ENCODE measurements at places on chromosomes 6 and 20.
A peak's percentile ranks its signal among the peaks of the same experiment; 100 is the strongest.

GRCh38 chr6:6987749-6988148 is 120.0 kb upstream of the RREB1 start:
- DNase-seq, result no peak

DNA sequence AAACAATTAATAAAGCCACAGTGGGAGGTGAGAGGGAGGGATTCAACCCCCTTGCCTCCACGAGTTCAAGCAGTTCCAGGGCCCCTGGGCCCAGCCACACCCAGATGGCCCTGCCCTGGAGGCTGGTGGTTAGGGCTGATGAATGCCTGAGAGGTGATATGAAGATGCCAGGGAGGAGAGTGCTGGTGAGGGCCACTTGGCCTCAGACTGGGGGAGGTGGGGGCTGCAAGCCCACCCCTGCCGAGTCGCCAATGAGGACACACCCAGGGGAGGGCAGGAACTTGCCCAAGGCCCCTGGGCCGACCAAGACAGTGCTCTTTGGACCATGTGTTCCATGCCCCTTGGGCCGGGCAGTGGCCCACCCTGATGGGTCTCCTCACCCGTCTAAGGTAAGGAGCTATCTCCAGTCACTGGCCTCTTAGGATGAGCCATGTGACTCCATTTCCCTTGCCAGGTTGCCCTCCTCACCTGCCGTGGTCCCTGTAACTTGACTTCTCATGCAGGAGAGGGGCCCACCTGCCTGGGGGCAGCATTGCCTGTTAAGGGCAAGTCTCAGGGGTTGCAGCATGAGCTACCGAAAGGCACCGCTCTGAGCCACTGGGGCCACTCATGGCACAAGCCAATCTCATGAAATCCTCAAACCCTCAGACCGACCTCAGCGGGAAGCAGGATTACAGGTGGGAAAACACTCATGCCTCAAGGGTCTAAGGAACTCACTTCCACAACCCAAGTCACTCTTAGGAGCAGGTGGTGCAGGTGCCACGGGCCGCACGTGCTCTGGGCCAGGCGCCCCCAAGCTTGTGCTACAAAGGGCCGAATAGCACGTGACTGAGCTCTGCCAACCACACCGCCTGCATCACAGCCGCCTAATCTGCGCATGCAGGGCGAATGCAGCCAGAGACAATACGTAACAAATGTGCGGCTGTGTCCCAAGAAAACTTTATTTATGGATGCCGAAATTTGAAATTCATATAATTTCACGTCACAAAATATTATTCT is 147.4 kb upstream of the MLN start:
- DNase-seq, result no peak

- DNase-seq, result no peak
Observed at GRCh38 chr6:44618371-44618770, 230.9 kb downstream of the CDC5L start.

- DNase-seq, result no peak
Observed at GRCh38 chr20:45365444-45365970, 2.6 kb downstream of the SYS1 start.

DNA sequence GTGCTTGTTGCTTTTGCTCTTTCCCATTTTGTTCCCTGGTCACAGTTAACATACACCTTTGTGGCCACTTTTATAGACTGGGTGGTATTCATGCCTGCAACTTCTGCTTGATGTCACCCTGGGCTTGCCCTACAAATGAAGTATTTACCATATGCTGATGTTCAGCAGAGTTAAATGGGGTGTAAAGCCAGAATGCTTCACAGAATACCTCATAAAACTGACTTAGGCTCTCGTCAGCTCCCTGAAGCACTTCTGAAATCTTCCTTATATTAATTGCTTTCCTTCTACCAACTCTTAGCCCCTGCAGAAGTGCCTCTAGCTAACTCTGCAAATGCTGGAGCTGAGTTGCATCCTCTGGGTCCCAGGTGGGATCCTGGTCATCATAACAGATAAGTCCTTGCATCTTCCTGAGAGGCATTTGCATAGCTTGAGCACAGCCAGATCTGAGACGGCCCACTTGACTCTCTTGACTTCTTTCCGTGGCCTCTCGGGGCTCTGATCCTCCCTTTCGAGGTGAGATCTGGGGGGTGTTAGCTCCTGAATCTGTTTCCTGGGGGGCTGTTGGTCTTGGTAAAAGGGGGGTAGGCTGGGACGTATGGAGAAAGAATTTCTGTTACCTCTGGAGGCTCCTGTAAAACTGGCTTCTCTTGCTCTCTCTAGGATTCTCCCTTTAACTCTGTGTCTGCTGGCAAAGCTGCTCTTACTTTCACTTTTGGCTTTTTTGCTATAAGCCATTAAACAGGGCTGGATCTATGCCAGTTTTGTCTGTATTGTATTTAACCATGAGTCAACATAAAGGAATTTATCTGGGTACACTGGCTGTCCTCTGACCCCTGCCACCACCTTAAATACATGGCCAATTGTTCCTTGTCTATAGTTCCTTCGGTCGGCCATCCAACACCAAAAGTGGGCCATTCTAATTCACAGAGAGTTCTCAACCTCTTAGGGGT is 223.0 kb upstream of the SYNCRIP start:
- DNase-seq, result no peak

- no peak for DNase-seq
Observed at GRCh38 chr6:79223611-79224404, 10.7 kb downstream of the HMGN3 start.

DNA sequence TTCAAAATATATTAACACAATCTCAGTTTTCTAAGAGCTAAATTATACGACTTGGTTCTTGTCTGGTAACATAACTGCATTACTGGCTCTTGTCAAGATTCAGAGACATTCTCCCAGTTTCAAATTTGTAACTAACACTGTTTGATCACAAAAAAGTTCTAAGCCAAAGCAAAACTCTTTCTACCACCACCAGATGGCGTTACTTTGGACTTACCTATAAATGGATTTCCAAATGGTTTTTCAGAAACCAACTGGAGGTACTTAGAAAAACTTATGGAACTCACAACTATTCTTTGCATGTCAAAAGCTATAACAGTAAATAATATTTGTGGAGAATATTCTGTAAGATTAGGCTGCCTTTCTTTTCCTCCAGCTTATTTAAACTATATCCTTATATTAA is 34.2 kb upstream of the GFRAL start:
- no peak for DNase-seq

- DNase-seq, result no peak
Observed at GRCh38 chr20:51695574-51696303, 72.5 kb downstream of the ATP9A start.

DNA sequence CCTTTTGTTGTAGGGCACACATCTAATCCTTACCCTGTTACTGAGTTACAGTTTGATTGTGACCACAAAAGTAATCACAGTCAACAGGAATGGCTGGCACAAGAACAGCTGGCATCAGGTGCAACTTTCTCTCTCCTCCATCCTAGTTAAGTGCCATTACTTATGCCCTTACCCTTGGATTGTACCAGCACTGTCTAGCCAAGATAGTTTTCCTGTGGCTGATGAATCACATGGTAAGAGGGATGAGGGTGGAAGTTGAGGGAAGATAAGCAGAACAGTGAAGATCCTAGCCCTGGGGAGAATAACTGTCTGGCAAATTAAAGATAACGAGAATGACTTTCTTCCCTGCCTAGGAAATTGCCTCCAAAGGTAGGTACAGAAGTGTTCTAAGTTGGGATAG is 42.0 kb downstream of the RNF217 start:
- DNase-seq, result no peak

DNA sequence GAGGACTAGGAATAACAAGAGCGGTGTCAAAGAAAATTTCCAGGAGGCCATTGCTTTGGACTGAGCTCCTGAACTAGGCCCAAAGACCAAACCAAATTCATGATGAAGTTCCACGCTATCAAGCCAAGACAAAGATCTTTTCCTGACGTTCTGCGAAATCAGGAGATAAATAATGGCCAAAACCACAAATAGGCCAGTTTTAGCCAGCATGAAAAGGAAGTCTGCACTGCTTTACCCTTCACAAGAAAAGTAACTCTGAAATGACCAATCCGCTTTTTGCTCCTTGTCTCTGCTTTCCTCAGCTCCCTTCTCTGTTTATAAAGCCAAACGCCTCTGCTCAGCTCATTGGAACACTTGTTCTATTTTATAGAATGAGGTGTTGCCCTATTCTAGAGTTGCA is 6.7 kb downstream of the NCOA5 start:
- no peak for DNase-seq

GRCh38 chr20:10639737-10640556 is 33.9 kb downstream of the JAG1 start:
- DNase-seq, result no peak

- no peak for DNase-seq
Observed at GRCh38 chr6:161035182-161035980, 43.8 kb downstream of the MAP3K4 start.

GRCh38 chr20:24797745-24798655 is 151.1 kb upstream of the CST7 start:
- no peak for DNase-seq

- DNase-seq, result no peak
Observed at GRCh38 chr20:24914388-24915241, 34.5 kb upstream of the CST7 start.

GRCh38 chr20:35615667-35616464 is at the start of gene SPAG4:
TSS of gene SPAG4 (plus strand) at chr20:35615829. CDS start at chr20:35616004, 175 bp downstream.
- peak; percentile 100 for DNase-seq

DNA sequence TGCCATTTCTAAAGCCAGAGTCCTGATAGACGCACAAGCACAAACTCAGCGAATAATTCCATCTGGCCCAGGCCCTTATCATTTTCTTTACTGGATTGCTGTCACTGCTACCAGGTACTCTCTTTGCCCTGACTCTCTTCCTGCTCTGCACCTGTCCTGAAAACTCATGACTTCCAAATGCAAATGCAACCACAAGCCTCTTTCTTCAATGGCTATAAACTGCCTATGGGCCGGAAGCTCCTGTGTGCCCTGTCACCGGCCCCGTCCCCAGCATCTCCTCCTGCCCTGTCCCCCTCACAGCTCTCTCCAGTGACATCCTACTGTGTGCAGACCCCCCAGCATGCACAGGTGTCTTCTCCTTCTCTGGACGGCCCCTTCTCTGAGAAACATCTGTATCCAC is 302.6 kb downstream of the GMDS start:
- DNase-seq, result no peak

- no peak for DNase-seq
Observed at GRCh38 chr20:35669681-35670080, 5.0 kb upstream of the CPNE1 start.

DNA sequence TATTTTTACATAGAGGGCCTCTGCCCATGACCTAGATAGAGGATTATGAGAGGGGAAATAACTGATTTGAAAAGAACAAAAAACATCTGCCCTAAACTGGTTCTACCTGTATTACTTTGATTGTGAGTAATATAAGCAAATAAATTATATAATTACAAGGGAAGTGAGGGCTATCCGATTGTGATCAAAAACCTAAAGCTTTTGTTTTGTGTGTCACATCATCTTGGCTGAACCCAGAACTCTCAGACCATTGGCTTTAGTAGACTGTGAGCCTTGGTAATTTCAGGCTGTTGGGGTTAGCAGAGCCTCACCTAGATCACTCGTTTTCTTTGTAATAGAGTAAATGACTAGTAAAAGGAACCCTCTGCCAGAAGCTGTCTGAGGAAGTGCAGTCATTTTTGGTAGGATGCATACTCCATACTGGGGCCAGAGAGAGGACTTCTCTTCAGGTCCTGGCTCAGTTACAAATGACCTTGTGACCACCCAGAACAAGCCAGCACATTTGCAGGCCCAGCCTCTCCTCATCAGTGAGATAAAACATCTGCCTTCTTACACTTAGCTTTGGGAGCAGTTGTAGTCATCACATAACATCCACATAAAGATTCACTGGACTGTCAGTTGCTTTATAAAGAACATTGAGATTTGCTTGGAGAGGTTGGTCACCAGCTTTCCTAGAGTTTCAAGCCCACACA is 13.5 kb downstream of the STK35 start:
- DNase-seq, result no peak

DNA sequence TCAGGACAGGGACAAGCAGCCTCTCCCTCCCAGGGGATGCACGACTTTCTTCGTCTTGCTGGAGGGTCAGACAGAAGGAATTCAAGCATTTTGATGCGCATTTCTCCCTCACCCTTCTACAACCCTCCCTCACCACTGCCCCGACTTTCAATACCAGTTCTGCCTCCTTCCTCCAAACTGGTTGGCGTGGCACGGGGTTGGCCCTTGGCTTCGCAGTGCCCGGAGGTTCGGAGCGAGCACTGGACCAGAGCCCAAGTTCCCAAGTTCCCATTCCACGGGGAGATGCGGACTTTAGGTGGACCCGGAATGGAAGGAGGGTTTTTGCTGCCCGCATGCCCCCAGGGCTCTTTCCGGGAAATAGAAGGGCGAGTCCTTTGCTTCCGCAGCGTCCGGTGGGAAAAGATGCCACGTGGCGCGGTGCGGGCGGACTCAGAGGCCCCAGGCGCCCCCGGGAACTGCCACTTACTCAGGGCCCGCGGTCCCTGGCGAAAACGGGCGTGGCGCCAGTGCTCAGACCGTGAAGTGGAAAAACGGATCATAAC is 8.0 kb upstream of the LAMP5 start:
- no peak for DNase-seq

GRCh38 chr6:37860226-37860839 is 40.8 kb downstream of the ZFAND3 start:
- no peak for DNase-seq

GRCh38 chr6:130385064-130385695 is 19.4 kb downstream of the TMEM200A start:
- no peak for DNase-seq

DNA sequence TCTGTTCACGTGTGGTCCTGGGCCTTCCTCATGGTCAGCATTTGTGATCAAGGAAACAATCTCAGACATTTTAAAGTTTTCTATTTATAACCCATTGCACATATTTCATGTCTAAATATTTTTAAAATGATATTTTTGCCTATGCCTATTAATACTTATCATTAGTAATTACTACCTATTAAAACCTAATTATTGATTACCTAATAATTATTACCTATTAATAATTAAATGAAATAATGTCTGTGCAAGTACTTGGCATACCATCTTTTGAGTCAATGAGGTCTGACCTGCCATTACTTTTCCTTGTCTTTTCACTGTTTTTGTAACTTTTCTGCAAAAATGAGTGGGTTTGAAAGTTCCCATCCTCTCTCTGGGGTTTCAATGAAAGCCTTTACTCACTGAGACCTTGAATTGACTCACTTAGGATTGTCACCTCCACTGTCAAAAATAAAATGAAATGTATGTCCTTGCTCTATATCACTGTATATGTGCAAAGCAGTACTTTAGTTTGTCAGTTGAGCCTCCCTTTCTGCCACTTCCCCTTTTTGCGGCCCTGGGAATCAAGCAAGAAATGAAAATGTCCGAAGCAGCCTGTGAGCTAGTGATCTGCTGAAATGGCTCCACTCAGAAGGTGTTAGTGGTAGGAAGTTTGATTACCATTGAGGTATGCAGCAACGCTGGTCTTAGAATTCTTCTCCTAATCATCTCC is 87.8 kb downstream of the L3MBTL3 start:
- no peak for DNase-seq

GRCh38 chr6:83442752-83443151 is 11.9 kb upstream of the ME1 start:
- no peak for DNase-seq

- DNase-seq, result no peak
Observed at GRCh38 chr6:147000545-147001488, 203.4 kb upstream of the STXBP5 start.

- no peak for DNase-seq
Observed at GRCh38 chr6:85126485-85127167, 323.3 kb upstream of the NT5E start.

- DNase-seq, result no peak
Observed at GRCh38 chr20:50369225-50370035, 140.8 kb upstream of the PTPN1 start.

GRCh38 chr6:26158076-26158580 is 70.9 kb downstream of the HFE start:
- peak; percentile 64 for DNase-seq

Measured in stimulated activated CD4-positive, alpha-beta T cell treated with anti-CD3 and anti-CD28 coated beads, TNF-alpha, amount 100 ng/mL, for 48 hours (primary cell).